ENCODE measurements at places on chromosomes 11 and 22.
A peak's percentile ranks its signal among the peaks of the same experiment; 100 is the strongest.

GRCh38 chr22:30444632-30445437 is 19.3 kb downstream of the MTFP1 start:
- DNase-seq: peak; percentile 32

- DNase-seq: no peak
These were observed 20.4 kb downstream of the PSMD13 start for GRCh38 chr11:256952-257737.

DNA sequence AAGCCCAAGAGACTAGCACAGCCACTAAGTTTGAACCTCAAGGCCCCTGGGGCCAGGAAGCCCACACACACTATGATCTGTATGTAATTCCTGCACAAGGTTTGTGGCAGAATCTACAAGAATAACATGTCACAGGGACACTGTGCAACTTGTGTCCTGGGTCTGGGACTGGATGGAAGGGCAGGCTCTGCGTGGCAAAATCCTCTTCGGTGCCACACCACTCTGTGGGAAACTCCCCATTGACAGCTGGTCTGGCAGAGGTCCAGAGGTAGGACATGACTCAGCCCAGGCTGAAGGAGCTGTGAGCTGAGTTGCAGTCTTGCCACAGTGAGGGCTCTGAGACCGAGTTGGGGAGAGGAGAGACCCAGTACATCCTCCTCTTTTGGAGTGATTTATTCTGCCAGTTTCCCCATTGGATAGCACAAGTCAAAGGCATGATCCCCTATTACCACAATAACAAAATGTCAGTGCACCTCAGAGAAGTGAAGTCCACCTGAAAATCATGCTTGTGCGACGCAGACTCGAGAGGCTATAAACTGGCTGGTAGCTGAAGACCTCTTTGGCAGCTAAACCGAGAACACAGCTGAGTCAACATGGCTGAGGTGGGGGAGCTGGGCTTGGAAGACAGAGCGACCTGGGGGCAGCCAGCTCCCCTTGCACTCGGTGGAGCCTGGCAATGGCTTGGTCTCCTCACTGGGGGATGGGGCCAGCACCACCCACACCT is 23.3 kb upstream of the SERPIND1 start:
- DNase-seq: peak; percentile 15

- no peak for DNase-seq
These were observed 113.7 kb downstream of the PTPRJ start for GRCh38 chr11:48093795-48094642.

- DNase-seq: no peak
These were observed 274.8 kb downstream of the CTTN start for GRCh38 chr11:70672991-70673653.

GRCh38 chr22:35852076-35852475 is 134.4 kb downstream of the APOL5 start:
- DNase-seq: no peak

- DNase-seq: no peak
These were observed 84.2 kb downstream of the FBXO7 start for GRCh38 chr22:32558681-32559355.

DNA sequence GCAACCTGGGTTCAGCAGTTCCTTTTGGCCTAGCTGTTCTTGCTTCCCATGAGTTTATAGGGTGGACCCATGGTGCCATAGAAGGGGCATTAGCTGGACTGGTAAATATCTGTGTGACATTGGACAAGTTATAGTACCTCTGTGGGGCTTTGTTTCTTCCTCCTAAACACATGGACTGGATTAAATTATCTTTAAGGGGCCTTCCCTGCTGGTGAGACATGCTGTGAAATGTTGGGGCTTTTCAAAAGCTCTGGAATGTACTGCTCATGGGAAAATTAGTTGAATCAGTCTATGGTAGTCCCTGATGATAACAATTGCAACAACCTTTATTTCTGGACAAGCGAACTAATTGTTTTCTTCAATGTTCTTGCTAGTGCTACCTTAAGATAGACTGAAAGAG is 276.2 kb downstream of the BLID start:
- DNase-seq: no peak

DNA sequence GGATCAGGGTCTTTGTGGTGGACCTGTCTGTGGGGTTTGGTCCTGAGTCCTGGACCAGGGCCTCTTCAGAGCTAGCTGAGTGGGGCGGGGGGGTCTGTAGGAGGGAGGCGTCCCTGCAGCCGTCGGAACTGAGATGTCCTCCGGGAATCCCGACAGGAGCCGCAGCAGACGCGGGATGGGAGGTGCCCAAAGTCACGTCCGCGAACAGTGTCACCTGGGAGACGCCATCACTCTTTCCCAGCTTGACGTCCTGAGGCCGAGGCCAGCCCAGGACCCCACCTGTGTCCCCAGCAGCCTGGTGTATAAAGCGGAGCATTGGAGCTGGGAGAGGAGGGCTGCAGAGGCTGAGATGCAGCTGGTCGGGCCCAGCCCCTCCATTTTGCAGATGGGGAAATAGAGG is 1234.7 kb downstream of the BRD1 start:
- DNase-seq: no peak

GRCh38 chr11:16009021-16009420 is 347.3 kb downstream of the SOX6 start:
- no peak for DNase-seq
